ENCODE measurements at places on chromosomes 13 and 19. TPM values are rescaled to one million over a fixed set of nuclear protein-coding genes. Genes with fewer than 3 reads are reported as not detected.

The CFAP97D2 gene
- total RNA-seq: not detected

GRCh38 chr19:10891405-10892086 is 20.2 kb downstream of the CARM1 start:
- DNase-seq: no peak

The ANKLE1 gene
- total RNA-seq: 0.82 TPM

GRCh38 chr13:91347996-91348905 is 764 bp downstream of the MIR17HG start:
- DNase-seq: no peak

DNA sequence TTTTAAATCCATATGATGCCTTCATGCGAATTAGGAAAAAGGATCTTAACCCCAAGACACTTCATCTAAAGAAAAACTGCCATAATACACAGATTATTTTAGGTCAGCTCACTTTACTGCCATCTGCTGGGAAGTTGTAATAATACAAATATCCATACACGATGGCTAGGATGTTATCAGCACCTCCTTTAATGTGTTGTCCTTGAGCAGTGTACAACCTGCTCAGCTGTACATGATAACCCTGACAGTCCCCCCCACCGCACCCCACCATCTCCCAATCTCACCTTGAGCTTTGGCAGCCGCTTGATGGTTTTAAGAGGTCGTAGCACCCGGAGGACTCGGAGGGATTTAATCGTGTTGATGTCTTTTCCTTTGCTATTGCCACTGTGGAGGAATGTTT is 112.2 kb downstream of the IER2 start:
- peak; percentile 52 for DNase-seq

Measured in frontal cortex (tissue), 4 donors.